ENCODE measurements at places on chromosomes 13 and 19. TPM values are rescaled to one million over a fixed set of nuclear protein-coding genes. Genes with fewer than 3 reads are reported as not detected.

GRCh38 chr19:57099199-57099661 is 20.6 kb upstream of the USP29 start:
- DNase-seq: peak; percentile 60

DNA sequence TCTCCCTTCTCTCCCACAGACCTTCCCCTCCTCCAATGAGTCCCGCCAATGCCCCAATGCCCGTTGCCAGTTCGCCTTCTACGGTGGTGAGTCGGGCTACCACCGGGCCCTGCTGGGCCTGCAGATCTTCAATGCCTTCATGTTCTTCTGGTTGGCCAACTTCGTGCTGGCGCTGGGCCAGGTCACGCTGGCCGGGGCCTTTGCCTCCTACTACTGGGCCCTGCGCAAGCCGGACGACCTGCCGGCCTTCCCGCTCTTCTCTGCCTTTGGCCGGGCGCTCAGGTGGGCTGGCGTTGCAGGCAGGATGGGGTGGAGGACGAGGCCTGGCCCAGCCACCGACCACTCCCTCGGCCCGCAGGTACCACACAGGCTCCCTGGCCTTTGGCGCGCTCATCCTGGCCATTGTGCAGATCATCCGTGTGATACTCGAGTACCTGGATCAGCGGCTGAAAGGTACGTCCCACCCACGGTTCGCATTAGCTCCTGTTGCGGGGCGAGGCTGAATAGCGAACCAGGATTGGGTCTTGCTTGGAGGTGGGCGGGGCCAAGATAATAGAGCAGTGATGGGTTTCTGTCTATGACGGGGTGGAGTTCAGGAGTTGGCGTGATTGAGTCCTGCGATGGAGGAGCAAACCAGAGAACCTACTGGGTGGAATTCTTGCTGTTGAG is 11.1 kb downstream of the SLC44A2 start:
- DNase-seq: no peak

- DNase-seq: no peak
Measured at GRCh38 chr13:66634384-66634783, 595.8 kb downstream of the PCDH9 start.

GRCh38 chr19:6886277-6886897 is 992 bp upstream of the ADGRE1 start:
- no peak for DNase-seq

DNA sequence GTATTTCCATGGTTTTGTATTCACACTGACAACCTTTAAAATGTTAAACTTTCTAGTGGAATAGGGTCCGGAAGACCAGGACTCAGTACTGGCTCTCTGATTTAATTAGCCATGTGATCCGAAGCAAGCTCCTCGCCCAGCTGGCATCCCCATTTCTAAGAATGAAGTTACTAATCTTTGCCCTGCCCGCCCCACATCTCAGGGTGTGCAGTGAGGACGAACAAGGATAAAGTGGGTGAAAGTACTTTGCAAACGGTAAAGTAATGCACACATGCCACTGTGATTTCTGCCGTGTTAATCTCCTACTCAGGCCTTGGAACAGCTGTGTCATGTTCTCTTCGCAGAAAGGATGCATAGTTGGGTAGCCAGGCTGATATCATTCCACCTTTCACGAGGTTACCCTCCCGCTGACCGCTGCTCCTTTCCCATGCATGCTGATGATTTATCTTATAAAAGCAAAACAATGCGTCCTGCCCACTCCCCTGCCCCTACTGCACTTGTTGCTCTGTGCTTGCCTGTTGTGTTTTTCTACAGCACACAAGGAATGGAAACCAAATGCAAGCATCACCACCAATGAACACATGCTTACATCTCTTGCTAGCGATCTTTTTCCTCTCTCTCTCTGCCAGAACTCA is 539.0 kb downstream of the EFNB2 start:
- no peak for DNase-seq

DNA sequence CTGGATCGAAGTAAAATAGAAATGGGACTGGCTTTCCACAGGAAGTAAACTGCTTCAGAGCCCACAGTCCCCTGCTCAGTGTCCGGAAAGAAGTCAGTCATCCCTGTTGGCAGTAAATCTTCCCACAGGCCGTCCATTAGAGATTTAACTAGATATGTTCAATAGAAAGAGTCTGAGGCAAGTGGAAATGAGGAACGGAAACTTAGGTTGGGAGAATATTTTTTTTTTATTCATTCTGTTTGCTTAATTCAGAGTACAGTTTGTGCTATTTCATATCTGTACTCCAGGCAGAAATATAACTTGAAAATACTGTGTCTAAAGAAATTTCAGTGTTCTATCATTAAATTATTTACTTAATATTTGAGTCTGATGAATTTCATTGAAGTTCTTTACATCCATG is 22.7 kb downstream of the SLC25A15 start:
- DNase-seq: no peak

GRCh38 chr13:43306372-43306771 is 283.0 kb downstream of the DNAJC15 start:
- DNase-seq: no peak

- DNase-seq: no peak
Measured at GRCh38 chr13:100812982-100813584, 138.5 kb upstream of the TMTC4 start.

GRCh38 chr13:93227878-93228642 is 1.5 kb downstream of the GPC6 start:
- DNase-seq: peak; percentile 68

DNA sequence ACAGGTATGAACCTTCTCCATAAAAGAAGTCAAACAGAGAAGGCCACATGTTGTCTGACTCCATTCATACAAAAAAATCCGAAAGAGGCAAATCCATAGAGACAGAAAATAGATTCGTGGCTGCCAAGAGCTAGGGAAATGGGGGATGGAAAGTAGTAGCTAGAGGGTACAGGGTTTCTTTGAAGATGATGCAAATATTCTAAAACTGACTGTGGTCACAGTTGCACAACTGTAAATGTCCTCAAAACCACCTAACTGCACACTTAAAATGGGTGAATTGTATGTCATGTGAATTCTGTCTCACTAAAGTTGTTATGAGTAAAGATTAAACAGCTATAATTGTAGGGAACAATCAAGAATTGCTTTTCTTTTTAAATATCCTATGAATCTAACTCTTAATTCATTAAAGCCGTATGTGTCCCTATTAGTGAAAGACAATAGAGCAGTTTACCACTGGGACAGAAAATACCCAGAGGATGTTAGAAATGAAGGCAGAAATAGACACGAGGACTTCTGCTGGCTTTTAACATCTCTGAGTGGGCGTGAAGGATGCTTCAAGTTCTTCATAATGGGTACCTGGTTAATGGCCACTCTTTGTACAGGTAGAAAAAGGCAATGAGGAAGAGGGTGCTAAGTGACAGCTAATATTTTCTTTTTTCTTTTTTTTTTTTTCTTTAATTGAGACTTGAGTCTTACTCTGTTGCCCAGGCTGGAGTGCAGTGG is 21.2 kb downstream of the INSR start:
- DNase-seq: no peak

- no peak for DNase-seq
Measured at GRCh38 chr19:16217716-16218451, 20.2 kb downstream of the AP1M1 start.

DNA sequence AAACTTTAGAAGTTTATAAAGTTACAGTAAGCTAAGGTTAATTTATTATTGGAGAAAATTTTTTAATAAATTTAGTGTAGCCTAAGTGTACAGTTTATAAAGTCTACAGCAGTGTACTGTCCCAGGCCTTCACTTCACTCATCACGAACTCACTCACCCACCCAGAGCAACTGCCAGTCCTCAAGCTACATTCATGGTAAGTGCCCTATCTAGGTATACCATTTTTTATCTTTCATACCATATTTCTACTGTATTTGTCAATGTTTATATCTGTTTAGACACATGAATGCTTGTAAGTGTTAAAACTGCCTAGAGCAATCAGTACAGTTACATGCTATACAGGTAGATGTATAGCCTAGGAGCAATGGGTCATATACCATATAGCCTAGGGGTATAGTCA is 12.5 kb downstream of the INTS6 start:
- DNase-seq: no peak

GRCh38 chr13:97953376-97953970 is at the start of gene IPO5:
TSS of gene IPO5 (plus strand) at chr13:97953675. CDS start at chr13:97976697, 23,022 bp downstream.
- no peak for DNase-seq

GRCh38 chr13:28501547-28501946 is 6.6 kb upstream of the FLT1 start:
- DNase-seq: no peak

DNA sequence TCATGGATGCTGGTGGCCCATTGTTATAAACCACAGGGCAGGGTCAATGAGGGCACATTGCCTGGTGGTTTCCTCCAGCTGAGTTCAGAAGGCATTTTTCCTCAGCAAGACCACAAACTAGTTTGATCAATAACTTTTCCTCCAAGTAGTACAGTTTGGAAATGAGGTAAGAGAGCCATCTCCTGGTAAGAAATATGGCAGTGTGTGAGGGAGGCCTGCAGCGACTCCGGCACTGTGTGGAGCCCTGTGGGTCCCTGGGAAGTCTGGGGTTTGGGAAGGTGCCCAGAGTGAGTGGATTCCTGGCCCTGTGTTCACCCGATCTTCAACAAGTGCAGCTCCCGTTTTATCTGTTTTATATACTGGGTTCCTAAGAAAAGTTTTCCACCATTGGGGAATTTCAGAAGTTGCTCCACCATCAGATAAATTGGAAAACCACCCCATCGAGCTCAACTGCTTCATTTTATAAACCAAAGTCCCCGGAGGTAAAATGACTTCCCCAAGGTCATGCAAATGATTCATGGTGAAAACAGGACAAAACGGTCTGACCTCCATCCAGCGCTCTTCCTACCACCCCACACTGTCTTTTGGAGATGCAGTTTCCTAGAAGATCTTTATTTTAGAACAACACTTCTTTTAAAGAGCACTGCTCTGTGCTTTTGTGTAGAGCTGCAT is 148.4 kb downstream of the KATNAL1 start:
- DNase-seq: no peak

- DNase-seq: no peak
Measured at GRCh38 chr13:46150134-46150693, 31.8 kb downstream of the LCP1 start.

GRCh38 chr19:18607226-18608101 is 865 bp upstream of the CRLF1 start:
- DNase-seq: no peak

GRCh38 chr19:49881672-49882394 is 4.3 kb downstream of the TBC1D17 start:
- DNase-seq: no peak

DNA sequence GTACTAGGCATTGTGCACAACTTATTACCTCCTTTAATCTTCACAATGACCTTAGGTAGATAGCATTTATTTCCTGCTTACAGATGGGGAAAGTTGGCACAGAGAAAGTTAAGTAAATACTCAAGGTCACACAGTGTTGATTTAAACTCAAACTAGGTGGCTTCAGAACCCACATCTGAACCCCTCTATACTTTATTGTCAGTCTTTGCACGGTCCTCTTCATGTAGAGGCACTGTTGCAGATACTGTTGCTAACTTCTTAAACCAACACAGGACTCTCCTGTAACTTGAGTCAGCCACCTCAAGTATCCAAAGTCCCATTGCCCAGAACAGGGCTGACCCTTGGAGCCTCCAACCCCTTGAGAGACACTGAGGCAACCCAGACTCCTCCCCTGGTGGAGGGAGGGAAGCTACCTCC is 48.8 kb downstream of the FRY start:
- DNase-seq: no peak

GRCh38 chr19:1274081-1274851 is 1.1 kb upstream of the FAM174C start:
- no peak for DNase-seq

GRCh38 chr19:13610039-13610691 is 103.9 kb upstream of the CACNA1A start:
- DNase-seq: no peak

- DNase-seq: no peak
Measured at GRCh38 chr13:34070544-34071303, 252.8 kb downstream of the RFC3 start.

GRCh38 chr19:32464279-32464678 is 58.7 kb downstream of the DPY19L3 start:
- DNase-seq: no peak

GRCh38 chr19:38836159-38836982 is 4.8 kb upstream of the ECH1 start:
- no peak for DNase-seq

DNA sequence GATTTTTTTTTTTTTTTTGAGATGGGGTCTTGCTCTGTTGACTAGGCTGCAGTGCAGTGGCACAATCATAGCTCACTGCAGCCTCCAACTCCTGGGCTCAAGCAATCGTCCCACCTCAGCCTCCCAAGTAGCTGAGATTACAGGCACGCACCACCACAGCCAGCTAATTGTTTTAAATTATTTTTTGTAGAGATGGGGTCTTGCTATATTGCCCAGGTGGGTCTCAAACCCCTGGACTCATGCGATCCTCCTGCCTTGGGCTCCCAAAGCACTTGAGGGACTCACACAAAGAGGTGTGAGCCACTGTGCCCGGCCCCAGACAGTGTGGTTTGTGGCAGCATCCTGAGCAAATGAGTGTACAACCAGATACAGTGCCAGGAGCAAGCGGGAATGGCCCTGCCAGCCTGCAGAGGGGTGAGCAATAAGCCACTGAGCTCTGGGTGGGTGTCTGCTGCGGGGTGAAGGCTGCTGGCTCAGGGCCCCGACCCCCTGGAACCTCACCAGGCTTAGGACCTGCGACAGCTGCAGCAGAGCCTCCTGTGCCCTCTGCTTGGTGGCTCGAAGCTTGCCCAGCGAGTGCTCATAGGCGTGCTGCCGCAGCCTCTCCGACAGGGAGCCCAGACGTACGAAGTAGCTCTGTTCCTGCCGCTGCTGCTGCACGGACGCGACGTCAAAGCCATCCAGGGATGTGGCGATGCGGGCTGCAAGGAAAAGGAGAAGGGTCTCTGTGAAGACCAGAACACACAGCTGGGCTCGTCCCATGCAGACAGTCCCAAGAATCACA is 15.9 kb upstream of the TICAM1 start:
- no peak for DNase-seq

DNA sequence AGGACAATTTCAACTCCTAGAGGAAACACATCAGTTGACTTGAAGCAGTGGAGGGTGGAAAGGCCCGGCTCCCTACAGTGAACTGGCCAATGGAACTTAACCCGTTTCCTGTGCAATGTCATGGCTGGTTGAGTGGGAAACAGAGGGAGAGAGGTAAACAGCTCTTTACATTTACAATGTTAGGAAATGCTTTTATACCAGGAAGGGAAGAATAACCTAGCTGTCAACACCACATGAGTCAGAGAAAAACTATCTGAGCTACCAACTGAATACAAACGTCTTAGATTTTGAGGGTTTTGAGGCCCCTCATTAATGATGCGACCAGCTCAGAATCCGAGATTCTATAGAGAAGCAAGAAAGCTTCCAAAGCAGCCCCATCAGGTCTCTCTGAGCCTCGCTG is 36.7 kb downstream of the CARD8 start:
- DNase-seq: no peak

ZNF835 gene
- 10.5 TPM for total RNA-seq

ZFR2 gene
- total RNA-seq: under 0.01 TPM

FGF22 gene
- under 0.01 TPM for total RNA-seq

ABHD13 gene
- 4.6 TPM for total RNA-seq

NLRP12 gene
- total RNA-seq: 2.7 TPM

RPL36 gene
- 801 TPM for total RNA-seq
